ENCODE measurements at places on chromosomes 13 and 19.
A peak's percentile ranks its signal among the peaks of the same experiment; 100 is the strongest.

- peak; percentile 65 for DNase-seq
These were observed 31.2 kb downstream of the GADD45B start for GRCh38 chr19:2507109-2507508.

GRCh38 chr13:39391761-39392160, 211.2 kb downstream of the LHFPL6 start:
- no peak for DNase-seq

- DNase-seq: peak; percentile 64
These were observed 31.4 kb downstream of the CERS4 start for GRCh38 chr19:8240274-8241229.

GRCh38 chr19:4376671-4376990, 23.7 kb downstream of the SH3GL1 start:
- DNase-seq: no peak

DNA sequence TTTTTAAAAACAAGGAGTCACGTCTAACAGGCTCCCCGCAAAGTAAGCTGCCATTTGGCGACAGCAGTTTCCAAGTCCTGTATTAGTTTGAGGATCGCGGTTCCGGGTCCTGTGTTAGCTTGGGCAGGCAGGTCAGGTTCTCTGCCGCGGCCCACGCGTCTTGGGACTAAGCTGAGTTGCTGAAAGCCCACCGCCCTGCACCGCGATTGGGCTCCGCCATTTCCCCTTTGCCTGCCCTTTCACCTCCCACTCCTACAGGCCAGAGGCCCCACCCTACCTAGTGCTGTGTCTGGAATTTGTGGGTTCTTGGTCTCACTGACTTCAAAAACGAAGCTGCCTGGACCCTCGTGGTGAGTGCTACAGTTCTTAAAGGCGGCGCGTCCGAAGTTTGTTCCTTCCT, 6.8 kb downstream of the PARP4 start:
- DNase-seq: no peak

- DNase-seq: no peak
These were observed 1509.9 kb downstream of the SLITRK5 start for GRCh38 chr13:89181041-89181440.

GRCh38 chr13:38213314-38213713, 136.3 kb upstream of the UFM1 start:
- DNase-seq: no peak

- DNase-seq: no peak
These were observed 20.7 kb upstream of the ZNF331 start for GRCh38 chr19:53517114-53517741.
